ENCODE measurements at places on chromosomes 2 and 18. TPM values are rescaled to one million over a fixed set of nuclear protein-coding genes. Genes with fewer than 3 reads are reported as not detected.

Gene MAP3K19
- not detected for total RNA-seq

Gene PLEK
- total RNA-seq, result 4.4 TPM

DNA sequence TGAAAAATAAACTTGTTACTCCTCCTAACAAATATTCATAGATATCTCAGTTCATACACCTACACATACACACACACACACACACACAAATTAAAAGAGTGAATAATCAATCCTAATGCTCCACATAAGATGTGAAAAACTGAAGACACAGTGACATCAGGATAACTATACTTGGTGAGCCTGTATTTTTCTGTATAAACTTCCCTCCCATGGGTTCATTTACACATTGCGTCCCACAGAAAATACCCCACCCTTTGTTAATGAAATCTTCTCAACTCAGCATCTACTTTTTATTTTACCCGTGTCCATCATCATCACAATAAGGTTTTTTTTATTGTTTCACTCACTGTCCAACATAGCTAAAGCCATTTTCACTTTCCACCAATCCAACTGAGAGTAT is 60.4 kb downstream of the CD226 start:
- no peak for DNase-seq

DNA sequence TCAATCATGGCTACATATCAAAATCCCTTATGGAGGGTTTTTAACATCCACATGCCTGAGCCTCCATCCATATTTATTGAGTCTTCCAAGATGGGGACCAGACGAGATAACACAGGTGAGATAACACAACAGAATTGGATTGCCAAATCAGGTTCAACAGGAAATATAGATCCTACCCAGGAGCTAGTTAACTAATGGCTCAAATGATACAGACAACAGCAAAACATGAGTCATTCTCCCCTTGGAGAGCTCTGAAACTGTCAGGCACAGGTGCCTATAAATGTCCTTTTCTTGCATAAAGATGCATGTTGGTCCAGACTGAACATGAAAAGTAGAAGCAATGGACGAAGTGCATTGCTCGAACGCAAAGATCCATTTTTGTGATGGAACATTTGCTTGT is 202.2 kb downstream of the CDH20 start:
- DNase-seq, result no peak

GRCh38 chr2:176269319-176270099 is at the start of gene MTX2:
MTX2 (plus strand) TSS chr2:176269442; CDS start chr2:176269630, 188 bp downstream.
- no peak for DNase-seq

DNA sequence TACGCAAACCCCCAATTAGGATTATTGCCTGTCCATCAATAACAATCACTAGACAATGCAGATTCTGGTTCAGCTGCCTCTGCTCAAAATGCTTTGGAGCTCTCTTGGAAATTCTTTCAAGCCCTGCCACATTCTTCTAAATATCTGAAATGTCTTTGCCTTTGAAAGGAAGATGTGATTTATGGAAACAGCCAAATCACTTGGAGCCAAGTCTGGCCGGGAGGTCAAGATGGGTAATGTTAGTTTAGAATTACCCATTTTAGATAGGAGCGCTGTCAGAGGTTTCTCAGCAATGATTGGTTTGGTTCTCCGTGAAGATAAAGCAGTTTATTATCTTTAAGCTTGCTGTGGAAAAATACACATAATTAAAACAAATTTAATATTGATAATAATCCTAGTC is 306.7 kb downstream of the SETBP1 start:
- no peak for DNase-seq

- DNase-seq, result no peak
Measured at GRCh38 chr2:66477135-66477842, 42.4 kb downstream of the MEIS1 start.

Data from right atrium auricular region (tissue), 2 donors.